Pulmonary artery endothelial cell (primary cell): ENCODE measurements at places on chromosomes 12 and 14.

DNA sequence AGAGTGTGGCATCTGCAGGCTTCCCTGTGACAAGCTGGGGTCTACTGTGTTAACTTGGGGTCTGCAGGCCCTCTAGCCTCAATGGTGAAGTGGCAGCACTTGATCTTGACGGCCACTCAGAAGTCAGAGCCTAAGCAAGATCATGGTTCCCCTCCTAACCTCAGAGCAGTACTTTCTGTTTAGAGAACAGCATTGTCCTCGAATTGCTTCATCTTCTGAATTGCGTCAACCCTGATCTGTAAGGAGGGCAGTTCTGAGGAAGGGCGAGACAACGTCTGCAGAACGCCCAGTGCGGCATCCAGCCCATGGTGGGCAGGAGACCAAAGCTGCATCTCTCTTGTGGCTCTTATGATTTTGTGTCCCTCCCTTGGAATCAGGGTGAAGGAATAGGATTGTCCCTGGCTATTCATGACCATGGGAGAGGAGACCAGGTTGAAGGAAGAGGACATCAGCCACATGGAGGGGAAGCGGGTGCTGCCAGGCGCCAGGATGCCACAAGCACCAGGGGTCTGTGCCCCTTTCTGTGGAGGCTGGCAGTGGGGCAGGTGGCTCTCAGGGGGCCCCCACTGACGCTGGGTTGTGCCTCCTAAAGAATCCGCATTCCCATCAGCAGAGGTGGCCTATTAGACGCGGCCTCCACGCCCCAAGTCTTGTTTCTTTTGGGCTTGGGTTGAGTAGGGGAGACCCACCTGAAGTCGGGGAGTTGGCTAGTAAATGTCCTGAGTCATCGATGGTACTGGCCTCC, 2.2 kb downstream of the SERPINA9 start:
- DNase-seq = no peak

- no peak for DNase-seq
These were observed 99.9 kb downstream of the ST8SIA1 start for GRCh38 chr12:22234561-22234960.

DNA sequence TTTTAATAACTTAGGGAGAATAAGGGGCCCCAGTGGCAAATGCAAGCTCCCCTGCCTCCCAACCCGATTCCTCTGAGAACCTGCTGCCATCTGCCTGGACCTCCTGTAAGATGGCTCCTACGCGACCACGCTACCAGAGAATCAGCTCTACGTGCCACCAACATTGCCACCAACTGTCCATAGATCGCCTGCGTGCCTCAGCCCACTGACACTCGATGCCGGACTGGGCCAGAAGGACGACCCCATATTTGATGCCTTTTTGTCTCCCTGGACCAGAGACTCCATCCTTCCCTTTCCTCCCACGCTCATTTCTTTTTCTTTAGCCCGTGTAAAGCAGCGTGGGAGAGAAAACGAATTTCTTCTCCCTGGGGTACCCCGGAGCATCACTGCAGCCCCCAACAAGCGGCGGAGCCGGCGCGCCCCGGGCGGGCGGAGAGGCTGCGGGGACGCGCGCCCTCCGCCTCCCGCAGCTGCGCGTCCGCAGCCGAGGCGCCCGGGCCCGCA, 565 bp upstream of the KLHL42 start:
- DNase-seq = no peak

DNA sequence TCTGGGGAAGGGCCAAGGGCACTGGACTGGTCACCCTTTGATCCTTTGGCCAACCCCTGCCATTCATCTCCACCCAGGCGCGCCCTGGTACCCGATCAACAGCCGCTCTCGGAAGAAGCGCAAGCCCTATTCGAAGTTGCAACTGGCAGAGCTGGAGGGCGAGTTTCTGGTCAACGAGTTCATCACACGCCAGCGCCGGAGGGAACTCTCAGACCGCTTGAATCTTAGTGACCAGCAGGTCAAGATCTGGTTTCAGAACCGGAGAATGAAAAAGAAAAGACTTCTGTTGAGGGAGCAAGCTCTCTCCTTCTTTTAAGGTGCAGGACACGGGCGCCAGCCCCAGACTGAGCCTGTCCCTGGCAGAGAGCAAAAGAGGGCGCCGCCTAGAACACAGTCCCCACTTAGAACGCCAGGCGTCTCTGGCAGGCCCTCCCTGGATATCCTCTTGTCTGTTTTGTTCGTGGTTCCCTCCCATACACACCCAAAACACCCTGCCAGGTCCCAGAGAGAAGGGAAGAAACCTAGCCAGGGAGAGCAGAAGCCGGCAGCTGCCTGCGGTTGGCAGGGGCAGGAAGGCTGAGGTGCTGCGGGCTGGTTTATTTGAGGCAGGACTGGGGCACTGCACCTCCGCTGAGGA, 1.7 kb downstream of the HOXC12 start:
- no peak for DNase-seq

DNA sequence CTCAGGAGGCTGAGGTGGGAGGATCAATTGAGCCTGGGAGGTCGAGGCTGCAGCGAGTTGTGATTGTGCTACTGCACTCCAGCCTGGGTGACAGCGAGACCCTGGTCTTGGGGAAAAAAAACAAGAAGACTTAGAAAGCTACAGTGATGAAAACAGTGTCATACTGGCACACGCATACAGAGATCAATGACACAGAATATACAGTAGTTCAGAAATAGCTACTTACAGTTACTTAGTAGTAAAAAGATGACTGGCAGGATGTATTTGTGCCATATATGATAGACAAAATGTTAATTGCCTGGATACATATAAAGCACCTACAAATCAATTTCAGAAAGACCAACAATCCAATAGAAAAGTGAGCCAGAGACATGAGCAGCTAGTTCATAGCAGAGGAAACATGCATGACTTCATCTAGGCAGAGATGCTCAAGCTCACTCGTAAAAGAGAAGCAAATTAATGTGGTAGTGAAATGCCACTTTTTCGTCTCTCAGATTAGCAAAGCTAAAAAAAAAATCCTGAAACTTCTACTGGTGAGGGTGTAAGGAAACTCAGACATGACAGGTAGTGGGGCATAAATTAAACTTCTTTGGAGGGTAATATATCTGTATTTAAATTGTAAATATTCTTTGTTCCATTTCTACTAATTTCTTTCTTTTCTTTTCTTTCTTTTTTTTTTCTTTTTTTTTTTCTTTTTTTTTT, 2.5 kb upstream of the ALDH2 start:
- DNase-seq = no peak

- DNase-seq = no peak
These were observed 46.1 kb downstream of the VCPKMT start for GRCh38 chr14:50070230-50070629.

DNA sequence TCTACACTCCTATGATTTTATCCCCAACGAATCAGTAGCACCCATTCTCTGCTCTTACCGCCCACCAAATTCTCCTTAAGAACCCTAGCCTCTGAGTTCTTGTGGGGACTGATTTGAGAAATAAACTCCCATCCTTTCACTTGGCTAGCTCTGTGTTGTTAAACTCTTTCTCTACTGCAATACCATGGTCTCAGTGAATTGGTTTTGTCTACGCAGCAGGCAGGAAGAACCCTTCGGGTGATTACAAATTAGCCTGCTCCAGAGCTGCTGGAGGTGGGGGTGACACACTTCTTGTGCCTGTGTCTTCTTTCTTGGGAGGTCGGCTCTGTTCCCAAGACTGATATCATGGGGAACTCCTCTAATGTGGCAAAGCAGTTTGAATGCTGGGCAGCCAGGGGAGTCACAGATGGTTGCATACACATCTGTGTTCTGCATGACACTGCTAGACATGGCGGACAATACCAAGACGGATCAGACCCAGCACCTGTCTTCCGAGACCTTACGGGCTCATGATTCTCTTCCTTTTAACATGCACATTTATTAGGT, 1.6 kb upstream of the C1S start:
- no peak for DNase-seq

DNA sequence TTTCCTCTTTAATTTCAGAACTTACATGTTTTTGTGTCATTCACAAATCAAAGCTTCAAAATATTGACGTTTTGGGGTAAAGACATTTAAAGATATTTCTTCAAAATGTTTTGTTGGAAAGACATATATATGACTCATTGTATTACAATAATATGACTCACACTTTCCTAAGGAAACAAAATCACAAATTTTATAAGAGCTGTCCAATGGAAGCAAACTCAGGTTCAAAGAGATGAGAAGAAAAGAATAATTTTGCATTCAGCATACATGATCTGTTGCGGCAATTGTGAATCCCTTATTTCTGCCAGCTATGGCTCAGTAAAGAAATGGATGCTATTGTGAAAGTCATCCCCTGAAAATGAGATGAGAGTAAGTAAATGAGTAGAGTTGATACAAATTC, 82.7 kb downstream of the GRIP1 start:
- DNase-seq = no peak

DNA sequence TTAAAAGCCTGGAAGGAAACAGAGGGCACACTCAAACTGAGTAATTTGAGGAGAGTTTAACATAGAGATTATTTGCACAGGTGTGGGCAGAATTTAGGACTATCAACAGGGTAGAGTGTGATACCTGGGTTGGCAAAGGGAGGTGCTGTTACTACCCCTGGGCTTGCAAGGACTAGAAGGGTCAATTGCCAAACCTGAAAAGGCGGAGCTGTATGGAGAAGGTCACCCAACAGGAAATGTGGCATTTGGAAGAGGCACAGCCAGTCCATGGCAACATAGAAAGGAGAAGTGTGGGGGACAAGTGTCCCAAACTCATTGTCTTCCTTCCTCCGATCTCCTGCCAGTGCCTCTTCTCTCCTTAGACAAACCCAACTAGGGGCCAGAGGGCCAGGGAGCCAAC, 21.6 kb upstream of the MED13L start:
- DNase-seq = no peak

DNA sequence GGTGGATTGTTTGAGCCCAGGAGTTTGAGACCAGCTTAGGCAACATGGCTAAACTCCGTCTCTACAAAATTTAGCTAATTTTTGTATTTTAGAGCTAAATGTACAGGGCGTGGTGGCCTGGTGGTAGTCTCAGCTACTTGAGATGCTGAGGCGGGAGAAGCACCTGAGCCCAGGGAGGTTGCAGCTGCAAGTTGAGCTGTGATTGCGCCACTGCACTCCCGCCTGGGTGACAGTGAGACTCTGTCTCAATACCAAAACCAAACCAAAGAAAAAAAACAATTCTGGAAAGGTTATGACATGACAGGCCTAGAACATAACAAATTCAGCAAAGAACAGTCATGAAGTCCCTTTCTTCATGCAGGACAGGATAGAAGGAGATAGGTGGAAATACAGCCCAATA, 25.7 kb downstream of the WDR89 start:
- no peak for DNase-seq

- no peak for DNase-seq
These were observed 1.2 kb upstream of the PRIMA1 start for GRCh38 chr14:93789228-93790130.
